ENCODE measurements at places on chromosomes 2 and 18. TPM values are rescaled to one million over a fixed set of nuclear protein-coding genes. Genes with fewer than 3 reads are reported as not detected.

The NTSR2 gene
- not detected for total RNA-seq

The OTOS gene
- not detected for total RNA-seq

The HOXD9 gene
- total RNA-seq, result 1.4 TPM

The SERPINB4 gene
- 0.07 TPM for total RNA-seq

The MROH2A gene
- total RNA-seq, result 0.12 TPM

The CDH19 gene
- 1.2 TPM for total RNA-seq

The KCNK3 gene
- total RNA-seq, result 0.81 TPM

The MSGN1 gene
- total RNA-seq, result not detected

The VSNL1 gene
- not detected for total RNA-seq

The GALNT3 gene
- not detected for total RNA-seq

The GALR1 gene
- total RNA-seq, result not detected

The MAP2 gene
- 0.86 TPM for total RNA-seq

The SCN2A gene
- total RNA-seq, result not detected

The PARD6G gene
- 3.5 TPM for total RNA-seq
